ENCODE measurements at places on chromosomes 12 and 14. TPM values are rescaled to one million over a fixed set of nuclear protein-coding genes. Genes with fewer than 3 reads are reported as not detected.
A peak's percentile ranks its signal among the peaks of the same experiment; 100 is the strongest.

DNA sequence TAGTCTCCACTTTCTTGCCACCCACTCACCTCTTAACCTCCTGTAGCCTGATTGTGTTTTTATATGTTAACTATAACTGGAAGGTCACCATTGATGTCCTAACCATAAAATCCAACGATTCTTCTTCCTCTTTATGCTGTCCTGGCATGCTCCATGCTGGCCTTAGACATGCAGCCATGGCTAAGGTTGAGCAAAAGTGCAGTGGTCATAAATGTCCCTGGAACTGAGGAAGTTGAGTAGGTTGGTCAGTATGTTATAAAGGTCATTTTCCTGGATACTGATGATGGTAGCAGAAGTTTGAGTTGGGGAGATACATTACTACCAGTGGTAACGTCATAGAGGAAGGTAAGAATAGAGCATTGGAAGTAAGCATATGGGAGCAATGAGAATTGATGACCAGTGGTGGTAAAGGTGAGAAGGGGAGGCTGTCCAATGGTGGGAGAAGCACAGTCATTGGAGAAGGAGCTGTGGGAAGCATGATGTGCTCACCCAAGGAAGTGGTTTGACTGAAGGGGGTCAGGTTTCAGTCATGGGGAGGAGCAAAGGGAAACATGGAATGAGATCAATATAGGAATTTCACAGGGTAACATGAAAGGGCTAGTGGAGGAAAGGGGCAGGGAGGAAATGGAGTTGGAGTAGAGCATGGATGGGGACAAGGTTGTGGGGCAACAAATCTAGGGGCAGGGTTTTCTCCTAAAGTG is 240.8 kb downstream of the DACT1 start:
- no peak for DNase-seq

- DNase-seq: no peak
Observed at GRCh38 chr14:31484754-31485153, 3.1 kb downstream of the GPR33 start.

The ALX1 gene
- total RNA-seq: not detected

The SP7 gene
- total RNA-seq: not detected

DNA sequence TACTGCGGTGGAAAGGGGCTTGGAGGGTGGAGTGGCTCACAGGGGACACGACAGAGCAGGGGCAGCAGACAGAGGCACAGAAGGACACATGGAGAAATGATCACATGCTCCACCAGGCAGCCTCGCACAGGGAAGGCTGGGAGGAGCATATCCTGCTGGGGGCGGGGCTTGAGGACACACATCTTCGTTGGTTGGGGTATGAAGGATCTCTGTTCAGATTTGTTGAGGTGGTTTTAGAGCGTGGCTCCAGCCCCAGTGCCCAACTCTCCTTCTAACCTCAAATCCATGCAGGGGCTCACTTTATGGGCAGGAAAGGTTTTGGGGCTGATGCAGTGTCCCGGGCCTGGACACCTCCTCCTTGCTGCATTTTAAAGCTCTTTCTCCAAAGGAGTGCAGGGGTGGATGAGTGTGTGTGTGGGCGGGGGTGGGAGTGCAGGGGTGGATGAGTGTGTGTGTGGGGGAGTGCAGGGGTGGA is 733 bp upstream of the P3H3 start:
- peak; percentile 89 for DNase-seq

DNA sequence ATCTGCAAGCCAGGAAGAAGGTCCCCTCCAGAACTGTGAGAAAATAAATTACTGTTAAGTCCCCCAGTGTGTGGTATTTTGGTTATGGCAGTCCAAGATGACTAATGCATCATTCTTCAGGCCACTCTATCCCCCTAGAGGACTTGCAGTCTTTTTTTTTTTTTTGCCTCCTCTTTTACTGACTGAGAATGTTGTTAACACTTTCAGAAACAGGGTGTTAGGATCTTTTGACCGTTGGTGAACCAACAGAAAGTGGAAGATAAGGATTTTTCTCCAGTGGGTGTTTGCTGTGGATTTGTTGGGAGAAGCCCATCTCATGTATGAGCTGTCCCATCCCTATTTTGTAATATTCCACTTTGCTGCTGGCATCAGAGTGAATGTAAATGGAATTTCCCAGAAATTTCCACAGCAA is 37.8 kb downstream of the MARK3 start:
- no peak for DNase-seq

DNA sequence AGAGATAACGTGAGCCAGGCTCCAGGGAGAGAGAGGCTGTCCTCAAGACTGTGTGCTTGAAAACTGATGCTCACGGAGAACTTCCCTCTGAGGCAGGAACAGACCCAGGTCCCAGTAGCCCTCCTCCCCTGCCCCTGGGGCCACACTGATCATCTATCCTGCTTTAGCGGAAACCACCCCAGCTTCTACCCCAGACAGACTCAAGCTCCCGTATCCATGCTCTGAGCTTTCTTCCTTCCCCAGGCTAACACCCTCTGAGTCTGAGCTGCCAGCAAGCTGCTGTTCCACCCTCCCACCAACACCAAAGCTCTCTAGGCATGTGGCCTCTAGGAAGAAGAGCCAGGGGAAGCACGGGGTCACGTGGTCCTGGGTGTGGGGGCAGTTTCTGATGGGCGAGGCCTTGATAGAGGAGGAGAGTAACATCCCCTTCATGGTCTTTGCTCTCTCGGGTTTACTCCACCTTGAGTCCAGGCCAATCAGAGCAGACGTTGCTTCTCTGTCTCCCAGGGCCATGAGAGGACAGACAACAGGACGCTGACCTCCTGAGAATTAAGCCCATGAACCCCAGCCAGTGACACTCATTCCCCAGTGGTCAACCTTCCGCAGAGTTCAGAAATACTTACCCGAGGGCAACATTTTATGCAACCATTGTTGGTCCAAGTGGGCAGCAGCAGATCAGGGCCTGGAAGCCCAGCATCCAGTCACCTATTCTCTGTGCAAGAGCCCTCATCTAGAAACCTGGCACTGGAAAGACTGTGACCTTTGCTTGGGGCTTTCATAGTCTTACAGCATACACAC is 1.4 kb downstream of the PCK2 start:
- no peak for DNase-seq

- no peak for DNase-seq
Observed at GRCh38 chr12:22409377-22410164, 75.1 kb upstream of the ST8SIA1 start.

DNA sequence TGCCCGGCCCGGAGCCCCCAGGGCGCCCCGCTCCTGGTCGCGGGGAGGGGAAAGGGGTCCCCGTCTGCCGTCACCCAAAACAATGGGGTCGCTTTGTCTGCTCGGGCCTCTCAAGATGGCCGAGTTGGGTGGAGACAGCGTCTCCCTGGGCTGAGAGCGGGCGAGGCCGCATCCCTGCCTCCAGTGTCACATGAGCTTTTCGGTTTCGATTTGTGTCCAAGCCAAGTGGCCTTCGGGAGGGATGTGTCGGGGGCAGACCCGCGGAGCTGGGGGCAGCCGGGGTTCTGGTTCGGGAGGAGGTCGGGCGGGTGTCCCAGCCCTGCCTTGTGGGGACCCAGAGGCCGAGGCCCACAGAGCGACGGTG is 790 bp downstream of the DYNC1H1 start:
- DNase-seq: peak; percentile 68

DNA sequence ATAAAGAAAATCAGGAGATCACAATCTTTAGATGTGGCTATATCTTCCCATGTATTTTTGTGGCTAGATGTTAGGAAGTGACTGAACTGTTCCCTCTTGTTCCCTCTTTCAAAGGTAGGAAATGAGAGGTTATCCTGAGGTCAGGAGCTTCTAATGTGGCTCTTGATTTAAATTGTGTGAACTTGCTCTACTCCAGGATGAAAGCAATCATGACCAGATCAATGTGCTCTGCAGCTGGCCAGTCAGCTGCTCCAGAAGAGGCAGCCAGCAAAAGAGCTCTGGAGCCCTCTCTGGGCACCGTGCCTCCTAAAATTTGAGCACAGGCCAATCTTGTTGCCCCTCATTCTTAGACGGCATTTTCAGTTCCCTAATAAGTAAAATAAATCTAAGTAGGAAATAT is 32.0 kb downstream of the CDK17 start:
- no peak for DNase-seq

The MORN3 gene
- not detected for total RNA-seq

GRCh38 chr14:95585953-95586620 is 51.2 kb downstream of the GLRX5 start:
- no peak for DNase-seq

The ACIN1 gene
- total RNA-seq: 67.3 TPM

GRCh38 chr12:6688543-6688998 is 604 bp downstream of the ZNF384 start:
- DNase-seq: peak; percentile 92

GRCh38 chr14:48805315-48805714 is 780.9 kb downstream of the RPS29 start:
- DNase-seq: no peak

DNA sequence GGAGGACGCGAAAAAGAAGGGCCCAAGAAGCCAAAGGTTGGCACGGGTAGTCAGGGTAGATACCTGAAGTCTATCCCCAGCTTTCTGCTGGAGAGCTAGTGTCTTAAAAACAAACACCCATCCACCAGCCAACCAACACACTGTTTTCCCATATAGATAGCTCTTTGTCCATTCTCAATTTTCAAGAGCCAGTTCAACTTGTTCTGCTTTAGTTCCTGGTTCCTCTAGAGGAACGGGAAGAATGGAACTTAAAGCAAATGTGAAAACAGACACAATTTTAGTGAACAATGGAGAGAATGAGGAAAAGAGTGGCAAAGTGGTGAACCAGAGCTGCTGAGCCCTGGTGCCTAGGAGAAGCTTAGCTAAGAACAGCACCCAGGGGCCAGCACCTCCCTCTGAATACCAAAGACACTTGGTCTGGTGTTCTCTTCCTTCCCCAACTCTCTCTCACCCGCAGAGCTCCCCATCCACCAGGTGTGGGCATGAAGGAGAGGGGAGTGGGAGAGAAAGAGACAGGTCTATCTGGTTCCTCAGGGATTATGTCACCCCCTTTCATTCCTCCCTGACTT is 3.8 kb downstream of the NDRG2 start:
- no peak for DNase-seq
